ENCODE measurements at places on chromosomes 3 and 15.
A peak's percentile ranks its signal among the peaks of the same experiment; 100 is the strongest.

- DNase-seq, result no peak
Measured at GRCh38 chr15:95363646-95364045, 966.9 kb upstream of the NR2F2 start.

- DNase-seq, result no peak
Measured at GRCh38 chr15:45431511-45431910, 53.2 kb upstream of the GATM start.

- DNase-seq, result no peak
Measured at GRCh38 chr3:67018789-67019526, 20.9 kb downstream of the KBTBD8 start.

DNA sequence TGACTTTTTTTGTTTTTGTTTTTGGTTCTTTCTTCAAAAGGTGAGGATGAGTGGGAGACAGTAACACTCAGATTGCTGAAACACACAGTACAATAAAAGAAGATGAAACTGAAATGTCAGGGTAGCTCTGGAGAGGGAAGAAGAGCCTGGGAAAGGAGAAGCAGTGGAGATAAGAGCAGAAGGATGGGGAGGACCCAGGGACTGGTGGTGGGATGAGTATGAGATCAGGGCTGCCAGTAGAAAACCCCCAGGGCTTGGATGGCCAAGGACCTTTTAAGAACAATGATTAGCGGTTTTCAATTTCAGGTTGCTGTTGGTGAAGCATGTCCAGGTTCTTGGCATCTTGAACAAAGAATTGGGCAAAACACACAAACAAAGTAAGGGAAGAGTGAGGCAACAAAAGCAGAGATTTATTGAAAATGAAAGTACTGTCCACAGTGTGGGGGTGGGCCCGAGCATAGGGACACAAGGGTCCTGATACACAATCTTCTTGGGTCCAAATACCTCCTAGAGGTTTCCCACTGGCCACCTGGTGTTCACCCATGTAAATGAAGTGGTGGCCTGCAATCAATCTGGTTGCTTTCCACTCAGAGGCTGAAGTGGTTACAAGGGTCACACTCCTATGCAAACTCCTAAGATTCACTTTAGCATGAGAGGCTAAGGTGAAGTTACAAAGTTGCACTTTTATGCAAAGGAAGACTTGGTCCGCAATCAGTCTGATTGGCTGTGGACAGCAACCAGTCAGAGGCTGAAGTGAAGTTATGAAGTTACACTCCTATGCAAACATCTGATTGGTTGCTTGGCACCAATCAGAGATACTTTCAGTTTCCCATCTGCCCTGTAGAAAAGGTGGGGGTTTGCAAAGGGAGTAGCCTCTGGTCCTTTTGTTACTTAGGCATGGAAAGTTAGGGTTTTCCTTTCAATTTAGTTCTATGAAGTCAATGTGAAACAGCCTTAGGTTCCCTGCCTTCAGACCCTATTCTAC, 26.1 kb upstream of the MFSD1 start:
- DNase-seq, result no peak

GRCh38 chr3:88712552-88712951, 394.9 kb upstream of the EPHA3 start:
- DNase-seq, result no peak

DNA sequence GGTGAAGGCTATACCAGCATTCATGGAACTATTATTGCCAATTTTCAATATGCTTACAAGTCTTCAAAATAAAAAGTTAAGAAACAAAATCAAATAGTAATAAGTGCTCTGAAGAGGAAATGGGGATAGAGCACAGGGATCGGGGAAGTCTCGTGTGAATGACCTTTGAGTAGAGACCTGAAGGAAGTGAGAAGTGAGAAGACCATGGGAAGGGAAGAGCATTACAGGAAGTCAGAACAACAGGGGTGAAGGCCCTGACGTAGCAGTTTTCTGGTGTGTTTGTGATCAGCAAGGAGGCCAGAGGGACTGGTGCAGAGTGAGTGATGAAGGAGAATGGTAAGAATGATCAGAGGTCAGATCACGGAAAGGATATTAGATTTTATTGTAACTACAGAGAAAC, 48.1 kb downstream of the STAC start:
- no peak for DNase-seq

DNA sequence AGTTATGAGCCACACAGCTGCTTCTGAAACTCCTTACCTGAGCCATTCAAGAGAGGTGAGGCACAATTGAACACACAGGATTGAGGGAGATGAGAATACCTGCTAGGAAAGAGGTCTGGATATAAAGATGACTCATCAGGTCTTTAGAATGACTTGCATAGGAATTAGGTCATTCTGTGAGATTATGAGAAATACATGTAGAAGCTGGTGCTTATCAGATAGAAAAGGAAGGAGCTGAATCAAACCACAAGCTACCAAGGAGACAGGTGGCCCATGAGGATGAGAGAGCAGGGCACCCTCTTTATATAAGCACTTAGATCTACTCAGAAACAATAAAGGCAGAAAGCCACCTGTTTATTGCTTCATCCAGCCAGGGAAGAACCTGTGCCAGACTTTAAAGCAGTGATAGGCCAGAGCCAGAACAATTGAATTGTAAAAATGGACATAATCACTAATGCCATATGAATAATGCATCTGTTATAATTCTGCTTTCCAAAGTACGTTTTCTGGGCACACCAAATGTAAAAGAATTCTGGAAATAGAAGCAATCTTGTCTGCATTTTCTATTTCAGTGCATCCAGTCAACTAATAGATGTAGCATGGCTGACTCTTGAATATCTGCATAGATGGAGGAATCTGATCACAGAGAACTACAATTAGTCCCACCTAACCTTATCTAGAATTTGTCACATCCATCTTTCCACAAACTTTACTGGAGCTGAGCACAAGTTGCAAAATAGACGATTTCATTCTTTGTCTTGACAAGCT, 74.9 kb downstream of the PIK3R4 start:
- peak; percentile 10 for DNase-seq

GRCh38 chr3:41258239-41258800, 59.0 kb downstream of the CTNNB1 start:
- no peak for DNase-seq

DNA sequence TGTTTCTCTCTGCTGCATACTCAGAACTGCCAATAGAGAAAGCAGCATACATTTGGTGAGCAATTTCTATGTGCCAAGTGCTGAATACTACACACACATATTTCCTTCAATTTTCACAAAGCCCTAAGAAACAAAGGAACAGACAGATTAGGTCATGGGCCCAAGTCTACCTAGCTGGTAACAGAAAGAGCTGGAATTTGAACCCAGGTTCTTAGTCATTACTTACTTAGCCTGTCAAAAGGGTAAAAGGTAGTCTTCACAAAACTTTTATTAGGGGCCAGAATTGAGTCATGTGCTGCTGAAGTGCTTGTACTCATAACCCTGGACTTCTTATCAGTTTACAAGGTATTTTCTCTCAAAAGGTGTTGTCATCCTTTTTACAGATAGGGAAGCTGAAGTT, 10.4 kb upstream of the ABHD17C start:
- no peak for DNase-seq

- DNase-seq, result no peak
Measured at GRCh38 chr3:197038679-197039462, 9.3 kb upstream of the MELTF start.

DNA sequence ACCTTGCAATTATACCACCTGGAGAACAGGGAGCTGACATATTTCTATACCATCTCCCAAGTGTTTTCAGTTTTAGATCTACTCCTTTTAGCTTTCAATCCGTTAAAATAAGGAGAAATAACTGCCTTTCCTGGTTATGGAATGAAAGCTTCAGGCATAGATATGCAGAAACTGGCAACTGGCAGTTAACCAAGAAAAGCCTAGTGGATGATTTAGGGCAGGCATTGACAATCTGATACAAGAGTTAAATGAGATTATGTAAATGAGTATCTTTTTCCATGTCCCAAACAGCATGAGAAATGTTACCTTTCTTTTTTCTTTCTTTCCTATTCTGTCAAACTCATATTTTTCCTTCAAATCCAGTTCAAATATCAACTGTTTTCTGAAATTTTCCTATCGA, 689.1 kb upstream of the DPPA4 start:
- no peak for DNase-seq

GRCh38 chr3:40057786-40058185, 248.4 kb downstream of the MYRIP start:
- DNase-seq, result no peak

DNA sequence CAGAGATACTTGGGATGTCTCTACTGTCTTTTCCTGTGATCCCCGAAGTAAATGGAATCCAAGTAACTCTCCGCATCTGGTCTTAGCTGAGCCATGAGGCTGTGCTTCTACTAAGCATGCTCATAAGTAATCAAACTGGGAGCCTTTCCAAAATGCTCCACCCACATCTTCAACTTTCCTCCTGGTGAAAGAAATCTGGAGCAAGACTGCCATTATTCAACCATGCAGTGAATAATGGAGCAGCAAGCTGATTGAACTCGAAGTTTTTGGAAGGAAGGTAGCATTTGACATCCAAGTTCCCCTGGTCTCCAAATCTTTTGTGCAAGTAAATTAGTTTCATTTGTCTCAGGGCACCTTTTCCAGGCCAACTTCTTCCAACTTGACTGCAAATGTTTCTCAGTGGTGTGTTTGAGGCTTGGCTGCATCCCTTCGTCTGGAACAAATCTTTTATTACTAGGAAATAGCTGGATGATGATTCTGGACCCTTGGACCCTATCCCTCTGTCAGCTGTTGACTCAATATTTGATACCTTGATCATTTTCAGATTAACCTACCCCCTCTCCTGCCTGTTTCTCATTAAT, 19.4 kb downstream of the GXYLT2 start:
- no peak for DNase-seq

GRCh38 chr3:171743327-171744157, 66.7 kb downstream of the PLD1 start:
- no peak for DNase-seq

DNA sequence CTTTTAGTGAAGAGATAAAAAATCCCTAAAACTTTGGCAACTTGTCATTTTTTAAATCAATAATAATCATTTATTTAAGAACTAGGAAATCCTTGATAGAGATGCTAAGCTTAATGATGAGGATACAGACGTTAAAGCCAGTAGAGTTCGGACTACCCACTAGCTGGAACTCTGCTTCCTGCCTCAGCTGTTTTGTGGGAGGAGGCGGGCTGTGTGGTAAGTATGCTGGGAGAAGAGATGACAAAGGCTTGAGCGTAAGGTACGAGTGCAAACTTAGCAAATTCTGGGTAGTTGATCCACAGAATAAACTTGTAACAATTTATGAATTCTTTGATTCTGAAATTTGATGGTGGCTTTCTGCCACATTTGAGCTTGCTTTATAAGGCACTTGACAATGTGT, 111.2 kb upstream of the NANOGP8 start:
- DNase-seq, result no peak

GRCh38 chr3:111799951-111800350, 59.1 kb upstream of the PHLDB2 start:
- no peak for DNase-seq

GRCh38 chr3:14788644-14789043, 30.1 kb upstream of the FGD5 start:
- no peak for DNase-seq

- DNase-seq, result peak; percentile 88
Measured at GRCh38 chr3:117688583-117688982, 979.0 kb downstream of the TUSC7 start.

- DNase-seq, result no peak
Measured at GRCh38 chr15:79820176-79820575, 76.6 kb downstream of the MTHFS start.

DNA sequence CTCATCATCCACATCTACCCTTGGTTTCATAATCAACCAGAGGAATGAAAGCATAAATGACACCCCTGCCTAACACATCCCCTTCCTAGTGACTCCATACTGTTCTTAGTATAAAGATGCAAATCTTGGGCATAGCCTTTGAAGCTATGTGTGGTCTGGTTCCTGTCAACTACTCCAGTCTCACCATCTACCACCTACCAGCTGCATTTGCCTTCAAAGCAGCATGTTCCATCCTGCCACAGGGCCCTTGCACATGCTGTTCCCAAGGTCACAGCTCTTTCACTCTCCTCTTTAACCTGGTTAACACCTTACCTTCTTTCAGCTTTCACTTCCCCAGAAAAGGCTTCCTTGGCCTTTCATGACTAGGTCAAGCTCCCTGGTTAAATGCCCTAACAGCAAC, 62.3 kb upstream of the ARHGEF3 start:
- DNase-seq, result no peak

- peak; percentile 78 for DNase-seq
Measured at GRCh38 chr3:40476478-40477470, at the start of gene ZNF619. Gene ZNF619 (plus strand): TSS chr3:40477122. CDS start chr3:40477980, 858 bp downstream.

DNA sequence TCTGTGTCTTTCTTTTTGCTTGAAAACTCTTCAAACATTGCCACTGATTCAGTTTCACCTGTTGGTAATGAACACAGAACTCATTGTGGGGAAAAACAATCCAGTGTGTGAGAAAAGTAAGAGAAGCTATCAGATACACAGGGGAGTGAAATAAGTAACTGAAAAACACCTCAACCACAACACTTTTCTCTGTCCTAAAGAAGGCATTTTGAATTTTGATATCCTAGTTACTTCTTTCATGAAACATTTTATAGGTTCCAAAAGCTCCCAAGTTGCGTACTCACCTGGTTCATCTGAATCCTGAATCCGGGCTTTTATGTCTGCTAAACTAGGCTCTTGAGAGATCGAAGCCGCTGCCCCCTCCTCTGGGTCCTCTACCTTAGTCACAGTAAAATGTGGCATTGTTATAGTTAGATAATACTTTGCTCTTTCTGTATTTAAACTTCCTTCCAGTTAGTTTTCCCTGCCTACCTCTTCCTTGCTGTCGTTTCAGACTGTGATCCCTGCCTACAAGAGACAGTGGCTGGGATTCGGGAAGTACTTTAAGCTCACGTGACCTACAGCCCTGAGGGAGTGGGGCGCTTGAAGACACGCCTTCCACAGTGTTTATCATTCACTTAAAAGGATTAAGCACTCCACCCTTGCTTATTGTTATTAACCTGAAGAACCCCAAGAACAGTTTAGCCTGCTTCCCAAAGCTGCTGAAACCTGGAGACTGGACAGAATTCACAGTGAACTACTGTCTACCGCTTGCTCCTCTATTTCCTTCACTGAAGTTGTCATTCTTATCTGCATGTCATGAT, 19.1 kb downstream of the SLC12A6 start:
- peak; percentile 9 for DNase-seq

DNA sequence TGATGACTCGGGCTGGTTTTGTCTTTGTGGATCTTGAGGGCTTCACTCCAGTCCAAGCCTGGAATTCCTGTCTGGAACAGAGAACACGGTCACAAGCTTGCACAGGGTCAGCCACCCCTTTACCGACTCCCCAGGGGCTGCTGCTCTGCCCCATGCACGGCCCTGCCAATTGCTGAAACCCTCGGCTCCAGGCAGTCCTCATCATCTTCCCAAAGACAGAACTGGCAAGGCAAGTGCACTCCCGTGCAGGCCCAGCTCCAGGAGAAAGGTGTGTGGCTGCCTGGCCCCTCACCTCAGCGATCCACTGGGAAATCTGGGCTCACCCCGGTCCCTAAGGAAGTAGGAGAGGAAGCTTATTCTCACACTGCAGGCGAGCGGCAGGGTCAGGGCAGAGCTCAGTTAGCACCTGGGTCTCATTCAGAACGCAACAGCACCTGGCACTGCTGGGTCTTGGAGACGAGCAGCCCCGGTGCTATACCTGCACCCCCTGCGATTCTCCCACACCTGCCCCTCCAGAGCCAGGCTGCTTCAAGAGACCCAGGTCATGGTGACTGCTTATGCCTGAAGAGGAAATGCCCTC, 7.2 kb downstream of the MAP6D1 start:
- no peak for DNase-seq

Data from NCI-H2029 (cell line).